ENCODE measurements at places on chromosomes 6 and 20. TPM values are rescaled to one million over a fixed set of nuclear protein-coding genes. Genes with fewer than 3 reads are reported as not detected.

The GJA1 gene
- polyA plus RNA-seq, result 73.1 TPM

The ZNF165 gene
- polyA plus RNA-seq, result 4.9 TPM

The GDAP1L1 gene
- 0.53 TPM for polyA plus RNA-seq

The CDSN gene
- polyA plus RNA-seq, result not detected

The HLA-DQB2 gene
- 2.9 TPM for polyA plus RNA-seq

The TRMT6 gene
- 20.3 TPM for polyA plus RNA-seq

The IRF4 gene
- polyA plus RNA-seq, result 0.18 TPM

The PAK5 gene
- 0.63 TPM for polyA plus RNA-seq

The COL19A1 gene
- polyA plus RNA-seq, result 4.0 TPM

The RSPO3 gene
- 26.7 TPM for polyA plus RNA-seq

The SLC4A11 gene
- 2.3 TPM for polyA plus RNA-seq

The RAB22A gene
- 24.2 TPM for polyA plus RNA-seq

- no peak for DNase-seq
Observed at GRCh38 chr20:17490501-17490900, 40.7 kb downstream of the BFSP1 start.

DNA sequence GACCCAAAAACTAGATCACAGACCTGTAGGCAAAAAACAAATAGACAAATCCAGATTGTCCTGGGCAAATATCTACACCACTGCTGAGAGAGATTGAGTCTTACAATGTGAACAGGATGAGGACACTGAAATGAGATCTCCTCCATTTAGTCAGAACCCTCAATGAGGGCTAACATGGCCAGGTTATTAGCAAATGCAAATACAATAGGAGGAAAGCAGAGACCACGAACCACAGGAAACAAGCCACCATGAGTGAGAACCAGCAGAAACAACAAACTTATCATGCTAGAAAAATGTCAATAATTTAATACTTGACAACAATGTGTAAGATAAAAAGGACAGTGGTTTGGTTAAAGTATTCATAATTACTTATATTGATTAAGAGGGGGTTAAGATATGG lies 162.8 kb downstream of the SYNE1 start:
- DNase-seq, result no peak

GRCh38 chr6:39880594-39880993 lies 53.7 kb downstream of the MOCS1 start:
- DNase-seq, result no peak

DNA sequence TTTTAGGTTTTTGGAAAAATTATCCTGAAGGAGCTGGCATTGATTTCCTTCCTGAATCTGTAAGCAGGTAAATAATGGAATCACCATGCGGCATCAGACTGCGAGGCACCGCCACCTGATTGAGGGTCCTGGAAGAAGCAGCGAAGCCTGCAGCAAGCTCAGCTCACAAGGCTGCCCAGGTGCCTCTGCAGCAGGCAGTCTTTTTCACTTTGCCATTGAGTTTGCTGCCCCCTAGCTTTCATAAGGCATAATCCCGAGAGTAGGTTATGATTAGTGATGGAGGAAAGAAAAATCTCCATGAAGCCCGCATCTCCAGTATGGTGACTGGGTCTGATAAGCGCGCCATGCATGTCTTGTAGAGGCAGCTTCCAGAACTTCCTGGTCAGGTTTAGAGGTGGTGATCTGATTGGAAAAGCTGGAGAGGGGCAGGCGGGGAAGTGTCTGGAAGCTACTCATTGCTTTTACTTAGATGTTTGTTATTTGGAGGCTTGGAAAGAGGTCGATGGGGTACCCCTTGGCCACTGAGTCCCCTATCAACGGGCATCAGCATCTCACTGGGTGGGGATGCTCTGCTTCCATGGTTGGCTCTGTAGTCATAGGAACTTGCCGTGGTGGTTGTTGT lies 26.7 kb downstream of the IYD start:
- peak; percentile 62 for DNase-seq

DNA sequence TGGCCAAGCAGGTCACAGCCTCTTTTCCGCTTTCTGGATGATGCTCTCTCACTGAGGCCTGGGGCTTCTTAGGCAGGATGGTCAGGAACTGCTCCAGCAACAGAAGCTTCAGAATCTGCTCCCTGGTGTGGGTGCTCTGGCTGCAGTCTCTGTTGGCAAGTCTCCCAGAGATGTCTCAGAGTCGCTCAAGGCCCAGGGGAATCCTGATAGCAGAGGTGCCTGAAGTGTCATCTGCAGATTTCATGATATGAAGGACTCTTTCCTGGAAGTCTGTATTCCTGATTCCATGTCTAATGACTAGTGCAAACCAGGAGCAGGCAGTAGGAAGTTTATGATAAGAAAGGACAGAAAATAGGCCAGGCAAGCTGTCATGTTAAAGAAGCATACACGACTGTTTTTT lies 20.3 kb downstream of the ZSCAN31 start:
- no peak for DNase-seq

DNA sequence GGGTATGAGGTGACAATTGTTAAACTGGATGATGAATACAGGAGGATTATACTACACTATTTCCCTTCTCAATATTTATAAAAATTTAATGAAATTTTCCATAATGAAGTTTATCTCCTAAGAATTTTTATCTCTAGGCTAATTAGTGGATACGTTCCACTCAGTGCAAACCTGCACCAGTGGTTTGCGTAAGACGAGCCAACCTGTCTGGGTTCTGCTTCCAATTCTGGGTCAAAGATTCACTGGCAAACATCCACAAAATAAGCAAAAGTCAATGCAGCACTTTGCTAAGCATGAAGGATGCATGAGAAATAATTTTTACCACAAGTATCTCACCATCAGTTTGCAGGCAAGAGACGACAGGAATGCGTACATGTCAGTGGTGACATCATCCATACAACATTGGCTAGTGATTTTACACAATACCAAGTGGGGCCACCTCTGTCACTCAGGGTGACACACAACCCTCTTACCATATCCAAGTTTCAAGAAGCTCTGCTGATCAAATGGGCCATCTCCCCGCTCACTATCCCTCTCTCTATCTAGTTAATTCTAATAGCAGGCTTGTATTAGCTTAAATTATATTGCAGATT lies 51.7 kb downstream of the FAM50B start:
- no peak for DNase-seq

DNA sequence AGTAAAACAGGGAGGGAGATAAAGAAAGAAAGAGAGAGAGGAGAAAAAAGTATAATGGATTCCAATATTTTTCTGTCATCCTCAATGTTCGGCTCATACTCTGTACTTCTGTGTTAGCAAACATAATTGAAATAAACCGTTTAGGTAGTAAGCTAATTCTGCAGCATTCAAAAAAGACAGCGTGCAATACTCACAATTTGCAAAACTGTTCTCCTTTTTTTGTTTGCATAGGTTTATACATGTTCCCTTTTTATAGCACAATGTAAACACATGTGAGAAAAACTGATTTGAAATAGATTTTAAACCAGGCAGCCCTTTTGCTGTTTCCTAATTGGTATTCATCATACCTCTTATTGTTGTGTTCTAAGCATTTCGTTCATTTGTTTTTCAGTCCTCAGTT lies 188.9 kb downstream of the PLCB1 start:
- no peak for DNase-seq

- no peak for DNase-seq
Observed at GRCh38 chr6:113423956-113424355, 433.2 kb upstream of the MARCKS start.

DNA sequence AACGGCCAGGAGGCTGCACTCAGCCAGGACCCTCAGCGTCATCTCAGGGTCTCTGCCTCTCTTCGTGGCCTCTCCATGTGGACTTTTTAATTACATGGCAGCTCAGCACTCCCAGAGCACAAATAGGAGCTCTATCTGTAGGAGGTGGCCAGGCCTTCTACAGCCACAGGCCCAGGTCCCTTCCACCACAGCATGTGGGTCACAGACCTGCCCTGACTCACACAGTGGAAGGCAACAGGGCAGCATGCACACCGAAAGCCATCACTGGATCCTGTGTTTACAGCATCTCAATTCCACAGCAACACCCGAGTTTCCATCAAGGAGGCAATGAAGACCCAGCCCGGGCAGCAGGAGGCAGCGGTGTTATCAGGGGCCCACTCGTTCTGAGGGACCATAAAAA lies 65.8 kb upstream of the CD93 start:
- DNase-seq, result no peak

GRCh38 chr6:47094241-47094925 lies 52.3 kb upstream of the ADGRF1 start:
- no peak for DNase-seq

DNA sequence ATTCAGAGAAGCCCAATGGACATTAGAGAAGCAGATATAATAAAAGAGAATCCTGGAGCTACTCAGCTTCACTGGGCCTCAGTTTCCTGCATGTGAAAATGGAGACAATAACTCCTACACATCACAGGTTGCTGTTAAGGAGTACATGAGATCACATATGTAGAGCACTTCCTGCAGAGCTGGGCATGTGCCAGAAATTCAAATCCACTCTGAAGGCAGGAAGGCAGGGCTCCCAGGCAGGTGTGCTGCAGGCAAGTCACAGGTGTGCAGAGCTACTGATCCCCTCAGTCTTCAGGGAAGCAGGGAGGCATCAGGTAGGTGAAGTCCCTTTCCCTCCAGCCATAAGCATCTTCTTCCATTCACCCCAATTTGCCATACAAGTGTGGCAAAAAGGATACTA lies 48.0 kb downstream of the DST start:
- no peak for DNase-seq

DNA sequence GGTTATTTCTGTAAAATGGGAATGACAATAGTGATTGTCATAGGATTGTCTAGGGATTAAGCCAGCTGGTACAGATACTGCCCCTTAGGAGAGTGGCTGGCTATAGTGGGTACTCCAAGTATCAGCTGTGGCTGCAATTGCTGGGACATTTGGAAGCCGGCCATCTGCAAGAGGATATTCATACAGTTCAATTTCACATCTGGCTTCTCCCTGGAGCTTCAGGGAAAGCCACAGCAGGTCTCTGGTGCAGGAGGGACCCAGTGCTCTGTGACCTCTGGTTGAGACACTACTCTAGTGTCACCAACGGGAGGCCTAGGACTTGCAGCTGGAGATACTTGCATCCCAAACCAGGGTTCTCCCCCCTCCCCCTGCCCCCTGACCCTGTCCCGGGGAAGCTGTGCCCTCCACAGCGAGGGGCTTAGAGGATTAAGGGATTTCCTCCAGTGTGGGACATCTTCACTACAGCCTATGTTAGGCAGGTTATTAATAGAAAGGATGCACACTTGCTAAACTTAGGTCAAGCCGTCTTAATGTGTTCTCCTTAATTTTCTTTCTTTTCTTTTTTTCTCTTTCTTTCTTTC lies 2.7 kb downstream of the SLC2A10 start:
- no peak for DNase-seq

DNA sequence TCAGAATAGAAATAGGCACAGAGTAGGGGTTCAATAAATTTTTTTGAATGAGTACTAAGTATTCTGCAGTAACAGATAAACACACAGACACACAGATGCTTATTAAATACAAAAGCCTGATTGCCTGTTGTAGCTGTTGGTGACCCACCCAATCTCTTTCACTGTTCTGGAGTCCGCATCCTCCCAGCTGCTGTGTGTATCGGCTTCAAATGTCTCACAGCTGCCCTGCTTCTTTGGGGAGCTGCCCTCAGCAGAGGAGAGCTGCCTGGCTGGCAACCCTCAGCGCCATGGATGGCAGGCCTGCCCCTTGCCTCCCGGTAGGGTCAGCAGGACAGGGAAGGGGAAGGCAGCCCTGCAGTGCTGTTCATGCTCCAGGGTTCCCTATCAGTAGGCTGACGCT lies 85.9 kb upstream of the PRND start:
- no peak for DNase-seq

GRCh38 chr6:7721649-7722048 lies 4.2 kb upstream of the BMP6 start:
- no peak for DNase-seq

- DNase-seq, result peak; percentile 64
Observed at GRCh38 chr20:14142171-14142570, 146.9 kb downstream of the MACROD2 start.

DNA sequence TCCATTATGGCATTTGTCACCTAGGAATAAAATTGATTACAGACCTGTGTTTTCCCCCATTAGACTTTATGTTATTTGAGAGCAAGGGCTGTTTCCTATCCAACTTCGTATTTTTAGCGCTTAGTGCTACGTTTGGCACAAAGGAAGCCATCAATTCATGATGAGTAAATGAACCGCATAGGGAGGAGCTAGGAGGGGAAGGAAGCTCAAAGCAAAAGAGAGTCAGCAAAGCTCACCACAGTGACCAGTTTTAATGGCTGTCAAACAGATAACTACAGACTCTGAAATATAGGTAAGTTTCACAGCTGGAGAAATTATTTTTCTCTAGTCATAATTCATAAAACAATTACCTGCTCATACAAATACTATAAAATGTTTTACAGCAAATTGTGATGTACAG lies 6.9 kb upstream of the SAMD3 start:
- DNase-seq, result no peak

DNA sequence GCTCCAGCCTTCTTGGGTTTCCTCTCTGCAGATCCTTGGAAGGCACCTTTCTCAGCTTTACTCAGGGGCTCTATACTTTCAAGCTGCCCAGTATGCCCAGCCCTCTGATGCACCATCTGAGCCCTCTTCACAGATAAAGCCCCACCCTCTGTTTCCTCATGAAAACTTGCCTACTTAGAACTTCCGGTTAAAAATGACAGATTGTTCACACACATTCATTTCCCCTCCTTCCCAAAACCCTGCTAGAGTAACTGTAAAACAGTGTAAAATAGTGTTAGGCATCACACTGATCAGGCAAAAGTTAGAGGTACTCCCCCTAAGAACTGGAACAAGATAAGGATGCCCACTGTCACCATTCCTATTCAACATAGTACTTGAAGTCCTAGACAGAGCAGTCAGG lies 14.0 kb upstream of the GCM1 start:
- DNase-seq, result no peak

GRCh38 chr6:134310817-134311216 lies 7.1 kb downstream of the SGK1 start:
- DNase-seq, result no peak

- no peak for DNase-seq
Observed at GRCh38 chr6:118621799-118622470, 29.5 kb downstream of the CEP85L start.

DNA sequence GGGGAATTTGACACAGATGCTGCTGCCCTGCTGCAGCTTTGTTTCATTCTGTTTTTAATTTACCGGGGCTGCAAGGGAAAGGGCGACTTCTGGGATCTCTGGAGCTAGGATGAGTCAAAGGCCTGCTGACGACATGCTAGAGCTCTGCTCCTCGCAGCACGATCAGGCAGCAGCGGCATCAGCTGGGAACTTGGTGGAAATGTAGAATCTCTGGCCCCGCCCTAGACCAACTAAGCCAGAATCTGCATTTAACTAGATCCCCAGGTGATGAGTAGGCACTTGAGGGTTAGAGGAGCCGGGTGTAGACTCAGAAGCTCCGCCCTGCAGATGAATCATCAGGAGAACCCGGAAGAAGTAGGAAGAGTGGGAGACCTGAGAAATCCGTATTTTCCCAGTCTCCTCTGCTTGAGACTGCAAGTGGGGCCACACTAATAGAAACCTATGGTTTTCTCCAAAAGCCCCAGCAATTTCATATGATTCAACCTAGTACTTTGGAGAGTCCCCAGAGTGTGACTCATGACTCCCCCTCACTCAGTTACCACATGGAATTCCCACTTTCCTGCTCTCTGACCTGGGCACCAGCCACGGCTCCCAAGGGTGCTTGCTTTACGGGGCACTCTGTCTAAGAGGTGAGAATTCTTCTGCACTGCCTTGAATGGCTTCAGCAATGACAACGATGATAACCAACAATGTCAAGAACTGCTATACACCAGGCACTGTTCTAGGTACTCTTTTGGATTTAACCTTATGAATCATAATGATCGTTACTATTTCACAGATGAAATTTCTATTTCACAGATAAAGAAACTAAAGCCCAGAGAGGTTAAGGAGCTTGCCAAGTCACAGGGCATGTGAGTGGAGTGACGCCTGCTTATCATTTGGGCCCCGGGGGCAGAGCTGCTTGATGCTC lies 18.1 kb downstream of the TUBB2B start:
- DNase-seq, result no peak

GRCh38 chr20:21509079-21509596 lies 4.7 kb downstream of the NKX2-2 start:
- DNase-seq, result no peak

Data from left kidney (tissue), 8 donors.